ENCODE measurements at places on chromosomes 11 and 22. TPM values are rescaled to one million over a fixed set of nuclear protein-coding genes. Genes with fewer than 3 reads are reported as not detected.
A peak's percentile ranks its signal among the peaks of the same experiment; 100 is the strongest.

DNA sequence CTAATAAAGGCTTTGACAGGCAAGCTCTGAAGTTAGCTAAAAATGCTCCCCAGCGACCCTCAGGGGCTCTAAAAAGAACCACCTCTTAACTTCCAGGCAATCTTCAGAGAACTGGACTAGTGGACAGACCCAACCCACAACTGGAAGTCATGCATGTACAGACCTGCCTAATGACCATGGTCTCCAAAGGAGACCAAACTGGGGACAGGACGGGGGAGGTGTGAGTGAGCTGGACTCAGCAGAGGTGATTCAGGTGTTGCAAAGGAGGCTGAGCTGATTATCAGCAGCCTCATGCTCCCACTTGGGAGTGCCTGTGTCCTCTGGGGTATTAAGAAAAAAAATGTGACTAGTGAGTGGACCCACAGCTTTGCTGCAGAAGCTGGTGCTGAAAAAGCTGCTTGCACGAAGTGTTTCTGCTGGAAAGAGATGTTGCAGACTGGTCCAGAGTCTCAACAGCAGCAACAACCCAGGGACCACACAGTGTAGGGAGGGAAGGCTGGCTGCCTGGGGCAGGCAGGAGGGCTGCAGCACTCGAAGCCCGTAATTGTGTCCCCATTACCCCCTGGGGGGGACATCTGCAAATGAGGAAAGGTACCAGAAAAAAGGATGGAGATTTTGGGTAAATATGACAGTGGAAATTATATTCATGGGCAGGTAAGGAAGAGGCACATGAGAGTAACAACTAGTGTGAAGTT, 35.3 kb downstream of the PITPNB start:
- DNase-seq: peak; percentile 48

DNA sequence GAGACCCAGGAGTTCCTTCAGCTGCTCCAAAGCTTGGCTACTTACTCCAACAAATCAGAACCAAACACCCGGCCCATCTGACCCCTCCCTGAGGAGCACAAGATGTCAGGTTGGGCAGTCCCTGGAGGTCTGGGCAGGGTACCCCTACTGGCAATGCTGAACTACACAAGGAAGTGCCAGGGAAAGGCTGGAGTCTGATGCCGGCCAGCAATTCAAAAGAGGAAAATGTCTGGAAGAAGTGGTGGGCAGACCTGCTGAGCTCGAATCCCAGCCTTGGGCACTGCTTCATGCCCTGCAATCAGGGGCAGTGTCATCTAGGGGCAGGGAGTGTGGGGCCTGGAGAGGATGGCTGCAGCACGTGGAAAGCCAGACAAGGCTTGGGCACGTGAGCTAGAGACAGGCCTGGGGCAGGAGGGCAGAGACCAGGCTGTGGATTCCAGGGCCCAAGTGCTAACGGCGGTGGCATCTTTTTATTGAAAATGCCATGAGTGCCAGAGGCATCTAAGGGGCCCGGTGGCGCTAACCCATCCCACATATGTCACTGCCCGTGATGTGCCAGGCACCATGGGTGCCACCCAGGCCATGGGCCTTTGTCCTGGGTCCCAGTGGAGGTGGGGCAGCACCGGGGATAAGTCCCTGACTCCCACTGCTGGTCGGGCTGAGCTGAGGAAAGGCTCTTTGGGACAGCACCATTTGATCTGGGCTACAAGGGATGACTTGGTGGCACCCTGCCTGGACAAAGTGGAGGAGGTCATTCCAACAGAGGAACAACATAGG, 97.9 kb upstream of the PITPNB start:
- DNase-seq: no peak

GRCh38 chr11:105000797-105001196, 22.2 kb downstream of the CASP5 start:
- DNase-seq: no peak

Gene CARD10
- 14.6 TPM for total RNA-seq

DNA sequence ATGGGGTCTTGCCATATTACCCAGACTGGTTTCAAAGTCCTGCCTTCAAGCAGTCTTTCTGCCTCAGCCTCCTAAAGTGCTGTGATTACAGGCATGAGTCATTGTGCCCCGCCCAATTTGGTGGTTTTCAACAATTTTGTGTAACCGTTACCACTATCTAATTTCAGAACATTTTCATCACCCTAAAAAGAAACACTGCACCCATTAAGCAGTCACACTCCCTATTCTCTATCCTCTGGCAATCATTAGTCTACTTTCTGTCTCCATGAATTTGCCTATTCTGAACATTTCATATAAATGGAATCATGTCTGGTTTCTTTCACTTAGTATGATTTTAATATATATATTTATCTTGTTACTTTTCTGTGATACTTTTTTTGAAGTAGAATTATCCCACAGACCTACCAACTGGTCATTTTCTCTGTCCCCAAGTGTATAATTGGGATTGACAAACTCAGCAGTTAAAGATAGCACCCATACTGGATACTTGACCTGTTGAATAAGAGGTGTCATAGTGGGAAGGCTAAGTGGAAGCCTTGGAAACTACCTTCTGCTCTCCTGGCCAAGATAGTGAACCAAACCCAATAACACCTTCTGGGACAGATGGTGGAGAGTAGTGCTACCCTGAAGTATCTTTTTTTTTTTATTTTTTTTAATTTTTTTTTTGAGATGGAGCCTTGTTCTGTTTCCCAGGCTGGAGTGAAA, 64.8 kb downstream of the STIM1 start:
- no peak for DNase-seq

DNA sequence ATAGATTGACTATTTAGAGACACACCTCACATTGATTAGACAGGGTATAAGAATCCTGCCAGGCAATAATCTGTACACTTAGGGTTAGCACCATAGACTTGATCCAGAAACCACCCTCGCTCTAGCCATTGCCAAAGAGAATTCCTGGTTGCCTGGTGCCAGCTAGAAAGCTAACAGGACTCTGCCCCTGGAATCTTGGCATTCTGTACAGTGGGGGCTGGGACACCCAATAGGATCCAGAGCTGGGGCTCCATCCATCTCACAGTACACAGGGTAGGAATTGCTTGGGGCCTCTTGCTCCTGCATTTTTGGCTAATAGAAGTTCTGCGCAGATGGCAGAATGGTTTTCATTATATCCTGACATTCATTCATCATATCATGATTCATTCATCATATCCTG, 3.0 kb upstream of the APLNR start:
- DNase-seq: no peak

DNA sequence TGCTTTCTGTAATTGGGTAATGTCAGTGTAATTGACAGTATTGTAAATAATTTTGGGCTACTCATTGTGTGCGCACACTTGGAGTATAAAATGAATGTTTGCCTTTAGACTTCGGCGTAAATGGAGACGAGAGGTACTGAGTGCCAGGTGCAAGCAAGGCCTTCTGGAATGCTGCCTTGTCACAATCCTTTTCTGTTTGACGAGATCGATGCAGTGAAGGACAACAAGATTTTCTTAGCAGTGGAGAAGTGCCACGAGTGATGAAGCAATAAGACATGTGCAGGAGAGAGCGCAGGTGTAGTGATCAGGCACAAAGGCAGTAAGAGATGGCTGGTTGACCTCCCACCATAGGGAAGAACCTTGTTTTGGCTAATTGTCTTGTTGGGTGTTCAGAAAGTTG, 67.5 kb downstream of the DDX10 start:
- no peak for DNase-seq

DNA sequence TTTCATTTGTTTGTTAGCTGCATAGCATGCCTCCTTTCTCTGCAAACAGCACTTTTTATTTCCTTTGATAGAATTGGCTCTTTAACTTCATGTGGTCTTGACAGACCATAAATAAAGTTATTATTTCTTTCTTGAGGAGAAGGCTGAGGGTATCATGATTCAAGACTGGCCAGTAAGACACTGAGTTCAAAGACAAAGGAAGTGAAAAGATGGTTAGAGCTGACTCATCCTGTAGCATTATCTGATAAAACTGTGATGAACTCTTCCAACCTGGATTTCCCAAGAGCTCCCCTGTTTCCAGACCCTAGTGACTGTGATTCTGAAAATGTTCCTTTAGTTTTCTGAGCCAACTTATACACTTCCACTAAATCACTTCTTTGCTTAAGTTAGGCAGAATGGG, 179.3 kb upstream of the FAT3 start:
- DNase-seq: no peak

DNA sequence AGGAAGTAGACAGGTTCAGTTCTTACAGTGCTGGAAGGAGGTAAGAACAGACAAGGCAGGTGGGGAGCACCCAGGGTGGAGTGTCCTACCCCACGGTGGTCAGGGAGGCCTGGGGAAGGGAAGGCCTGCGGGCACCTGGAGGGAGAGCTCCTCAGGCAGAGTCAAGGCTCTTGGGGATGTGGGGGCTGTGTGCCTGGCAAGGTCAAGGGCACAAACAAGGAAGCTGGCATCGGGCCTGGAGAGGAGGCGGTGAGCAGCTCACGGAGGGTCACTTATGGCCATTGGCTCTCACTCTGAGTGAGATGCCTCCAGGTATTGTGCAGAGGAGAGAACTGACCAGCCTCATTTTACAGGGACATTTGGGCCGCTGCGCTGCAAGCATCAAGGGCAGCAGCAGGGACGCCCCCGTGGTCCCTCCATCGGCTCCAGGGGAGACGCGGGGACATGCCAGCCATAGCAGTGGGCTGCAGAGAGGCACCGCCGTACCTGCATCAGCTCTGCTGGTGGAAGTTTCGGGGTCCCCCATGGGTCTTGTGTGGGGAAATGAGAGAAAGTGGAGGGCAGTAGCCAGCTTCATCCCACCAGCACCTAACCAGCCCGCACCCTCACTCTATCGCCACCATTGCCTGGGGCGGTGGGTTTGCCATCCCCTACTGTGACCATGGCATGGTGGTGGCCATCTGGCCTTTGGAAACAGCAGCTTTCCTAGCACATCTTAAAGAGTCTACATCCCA, 37.5 kb upstream of the RTL6 start:
- DNase-seq: no peak

- DNase-seq: no peak
Measured at GRCh38 chr11:105713696-105714095, 103.8 kb downstream of the GRIA4 start.

Gene SLCO2B1
- total RNA-seq: not detected

DNA sequence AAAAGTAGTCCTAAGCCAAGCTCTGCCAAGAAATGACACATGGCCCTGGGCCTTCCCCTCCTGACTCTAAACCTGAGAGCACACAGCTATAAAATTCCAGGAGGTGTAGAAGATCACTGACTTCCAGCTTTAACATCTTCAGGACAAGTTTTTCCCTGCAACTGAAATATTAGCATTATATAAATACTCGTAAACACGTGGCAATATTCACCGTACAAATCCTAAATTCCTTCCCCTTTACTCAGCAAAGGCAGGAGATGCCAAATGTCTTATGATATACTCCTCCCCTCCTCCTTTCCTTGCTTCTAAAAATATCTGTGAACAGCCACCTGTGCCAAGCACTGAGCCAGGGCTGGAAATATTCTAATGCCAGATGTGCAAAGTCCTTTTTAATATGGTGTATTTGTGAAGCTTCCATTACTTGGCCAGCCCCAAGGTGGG, 194.0 kb downstream of the LARGE1 start:
- DNase-seq: no peak

DNA sequence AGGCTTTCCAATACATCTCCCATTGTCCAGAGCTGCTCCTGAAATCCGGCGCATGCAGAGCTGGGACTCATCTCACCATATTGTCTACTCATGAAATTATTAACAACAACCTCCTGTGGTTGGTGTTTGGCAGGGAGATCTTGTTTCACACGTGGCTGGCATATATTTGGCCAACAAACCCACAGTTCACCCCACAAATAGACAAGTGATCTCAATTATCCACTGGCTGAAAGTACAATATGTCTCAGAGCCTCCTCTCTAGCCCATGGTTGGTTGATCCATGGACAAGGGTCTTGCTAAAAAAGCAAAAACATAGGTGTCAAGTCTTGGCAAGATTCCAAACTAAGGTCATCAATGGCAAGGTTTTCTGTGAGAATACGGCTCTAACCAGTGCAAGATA, 386.9 kb downstream of the ETS1 start:
- DNase-seq: no peak

Gene KRTAP5-9
- total RNA-seq: not detected

DNA sequence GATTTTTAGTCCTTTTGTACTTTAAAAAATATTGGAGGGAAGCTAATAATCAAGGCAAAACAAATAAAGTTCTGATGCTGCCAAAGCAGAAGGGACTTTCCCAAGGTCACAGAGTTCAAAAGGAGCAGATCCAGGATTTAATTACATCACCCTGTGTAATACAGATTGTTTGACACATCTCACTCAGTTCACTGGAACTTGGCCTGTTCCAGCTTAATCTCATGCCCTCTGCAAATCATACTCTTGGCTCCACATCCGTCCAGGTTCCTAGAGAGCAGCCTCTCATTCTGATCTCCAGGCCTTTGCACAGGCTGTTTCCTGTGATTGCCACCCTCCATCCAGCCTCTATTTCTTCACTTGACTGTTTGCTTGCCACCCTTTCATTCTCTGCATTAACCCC, 151.7 kb downstream of the SPON1 start:
- no peak for DNase-seq

DNA sequence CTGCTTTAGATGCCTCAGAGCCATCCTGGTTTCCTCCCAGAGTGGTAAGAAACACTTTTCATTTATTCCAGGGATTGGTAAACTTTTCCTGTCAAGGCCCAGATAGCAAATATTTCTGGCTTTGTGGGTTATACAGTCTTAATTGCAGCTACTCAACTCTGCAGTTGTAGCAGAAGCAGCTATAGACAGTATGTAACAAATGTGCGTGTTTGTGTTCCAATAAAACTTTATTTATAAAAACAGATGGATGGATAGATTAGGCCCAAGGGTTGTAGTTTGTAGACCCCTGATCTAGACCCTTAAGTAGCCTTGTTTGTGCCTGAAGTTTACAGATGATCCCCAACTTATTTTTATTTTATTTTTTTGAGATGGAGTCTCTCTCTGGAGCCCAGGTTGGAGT, 17.9 kb downstream of the NNMT start:
- DNase-seq: no peak

GRCh38 chr11:108943853-108944252, 279.0 kb downstream of the DDX10 start:
- no peak for DNase-seq

Gene PDXP
- 35.7 TPM for total RNA-seq

Gene GRM5
- total RNA-seq: 0.43 TPM

Gene CALCA
- 0.61 TPM for total RNA-seq

Gene VSTM5
- 0.22 TPM for total RNA-seq

Gene BARX2
- total RNA-seq: not detected

GRCh38 chr22:45678961-45679912, 7.6 kb downstream of the ATXN10 start:
- no peak for DNase-seq

DNA sequence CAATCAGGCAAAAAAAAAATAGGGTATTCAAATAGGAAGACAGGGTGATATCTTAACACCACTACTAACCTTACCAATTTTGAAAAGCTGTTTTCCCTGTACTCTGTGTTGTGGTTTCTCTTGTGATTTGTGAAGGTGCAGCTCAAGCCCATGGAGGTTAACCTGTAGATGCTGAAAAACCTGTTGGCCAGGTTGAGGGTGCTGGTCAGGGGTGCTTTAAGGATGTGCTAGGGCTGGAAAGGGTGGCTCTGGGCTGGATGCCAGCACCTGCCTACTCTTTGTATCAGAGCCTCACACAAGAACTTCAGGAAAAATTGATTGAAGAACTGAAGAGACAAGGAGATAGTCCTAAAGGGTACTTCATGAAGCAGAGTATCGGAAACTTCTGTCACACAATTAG, 18.3 kb upstream of the OR5M8 start:
- no peak for DNase-seq

Gene GLYATL2
- total RNA-seq: 0.38 TPM

Gene SNX32
- 1.1 TPM for total RNA-seq

All from H1 (cell line).